Activated CD4-positive, alpha-beta T cell treated with anti-CD3 and anti-CD28 coated beads for 36 hours (primary cell): ENCODE measurements at places on chromosomes 11 and 22.

GRCh38 chr22:22786301-22787115 lies 101.1 kb upstream of the IGLL5 start:
- H3K4me3 ChIP-seq, result no peak overlapping the region
- no peaks in the 10 kb centered on the region for H3K36me3 ChIP-seq
- DNase-seq, result no peak
- no peak overlapping the region for H3K27ac ChIP-seq
- H3K27me3 ChIP-seq, result no peaks in the 10 kb centered on the region

DNA sequence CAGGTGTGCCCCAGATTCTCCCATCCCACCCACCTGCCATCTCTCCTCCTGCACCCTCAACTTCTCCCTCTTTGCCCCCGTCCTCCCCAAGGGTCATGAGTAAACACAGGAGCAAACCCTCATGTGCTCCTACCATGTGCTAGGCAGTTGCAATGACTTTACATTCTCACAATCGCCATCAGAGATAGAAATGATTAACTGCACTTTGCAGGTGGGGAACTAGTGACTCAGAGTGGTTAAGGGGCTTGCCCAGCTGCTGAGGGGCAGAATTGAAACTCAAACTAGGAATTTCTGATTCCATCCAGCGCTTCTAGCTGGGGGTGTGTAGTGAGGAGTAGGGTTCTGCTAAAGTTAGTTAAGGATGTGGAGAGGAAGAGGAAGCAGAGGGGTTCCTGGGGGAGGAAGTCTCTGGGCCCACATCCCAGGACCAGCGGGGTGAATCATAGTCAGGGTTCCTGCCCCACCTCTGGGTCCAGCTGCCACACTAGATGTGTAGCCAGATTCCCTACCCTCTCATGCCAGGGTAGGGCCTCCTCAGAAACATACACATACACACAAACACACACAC lies 16.0 kb upstream of the PRG2 start:
- peak overlapping the region; percentile 18 for H3K4me3 ChIP-seq
- peak; percentile 71 for DNase-seq
- peaks cover 68% of the 10 kb centered on the region for H3K36me3 ChIP-seq
- peak overlapping the region; percentile 77 for H3K27ac ChIP-seq
- H3K4me1 ChIP-seq, result peaks cover 62% of the 10 kb centered on the region

DNA sequence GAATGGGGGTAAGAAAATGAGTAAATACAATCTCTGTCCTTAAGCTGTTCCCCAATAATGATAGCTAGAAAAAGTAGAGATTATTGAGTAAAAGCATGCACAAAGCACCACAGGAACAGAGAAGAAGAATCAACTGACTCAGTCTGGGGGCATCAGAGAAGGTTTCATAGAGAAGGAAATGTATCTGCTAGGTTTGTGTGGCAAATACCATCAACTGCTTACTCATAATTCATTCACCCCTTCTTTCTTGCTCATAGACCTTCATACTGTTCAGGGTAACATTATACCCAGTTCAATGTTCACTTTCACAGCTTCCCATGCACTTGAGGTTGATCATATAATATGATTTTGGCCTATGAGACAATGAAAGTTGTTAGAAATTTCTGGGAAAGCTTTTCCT lies 85.2 kb upstream of the SCUBE2 start:
- no peak overlapping the region for H3K4me3 ChIP-seq
- H3K36me3 ChIP-seq, result peaks cover 50% of the 10 kb centered on the region
- H3K27me3 ChIP-seq, result no peaks in the 10 kb centered on the region

DNA sequence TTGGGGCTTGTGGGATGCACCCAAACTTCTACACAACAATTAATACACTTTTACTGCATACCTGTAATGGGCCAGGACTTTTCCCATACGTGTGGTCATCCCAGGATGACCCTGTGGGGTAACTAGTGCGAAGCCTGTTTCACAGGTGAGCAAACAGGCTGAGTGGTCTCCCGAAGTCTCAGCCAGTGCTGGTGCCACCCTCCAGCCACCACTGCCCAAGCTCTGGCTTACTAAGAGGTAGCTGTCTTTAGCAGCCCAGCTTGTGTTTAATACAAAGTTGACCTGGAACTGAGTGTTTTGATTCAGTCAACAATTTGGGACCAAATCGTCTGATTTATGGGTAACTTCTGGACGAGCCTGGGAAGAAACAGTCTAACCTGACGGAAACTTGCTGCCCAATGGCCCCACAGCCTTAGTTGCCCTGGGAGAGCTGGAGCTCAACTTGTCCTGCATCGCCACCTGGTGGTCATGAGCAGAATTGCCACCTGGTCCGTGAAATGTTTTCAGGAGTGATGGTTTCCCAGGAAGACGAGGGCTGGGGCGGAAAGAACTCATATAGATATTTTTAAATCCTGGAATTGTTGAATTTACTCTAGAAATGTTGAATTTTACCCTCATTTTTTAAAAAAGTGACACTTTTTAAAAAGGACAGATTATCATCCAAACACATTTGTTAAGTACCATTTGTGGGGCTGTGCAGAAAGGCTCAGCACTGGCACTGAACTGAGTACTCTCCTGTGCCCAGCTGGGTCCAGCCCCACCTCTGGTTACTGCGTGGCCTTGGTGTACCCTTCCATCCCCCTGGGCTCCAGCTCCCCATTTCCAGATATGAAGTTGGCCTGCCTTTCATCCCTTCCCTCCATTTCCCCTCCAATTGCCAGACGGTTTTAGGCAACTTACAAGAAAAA lies 95.5 kb upstream of the PARVA start:
- H3K4me1 ChIP-seq, result peaks cover 18% of the 10 kb centered on the region
- no peaks in the 10 kb centered on the region for H3K36me3 ChIP-seq
- peak; percentile 89 for DNase-seq
- no peak overlapping the region for H3K4me3 ChIP-seq

DNA sequence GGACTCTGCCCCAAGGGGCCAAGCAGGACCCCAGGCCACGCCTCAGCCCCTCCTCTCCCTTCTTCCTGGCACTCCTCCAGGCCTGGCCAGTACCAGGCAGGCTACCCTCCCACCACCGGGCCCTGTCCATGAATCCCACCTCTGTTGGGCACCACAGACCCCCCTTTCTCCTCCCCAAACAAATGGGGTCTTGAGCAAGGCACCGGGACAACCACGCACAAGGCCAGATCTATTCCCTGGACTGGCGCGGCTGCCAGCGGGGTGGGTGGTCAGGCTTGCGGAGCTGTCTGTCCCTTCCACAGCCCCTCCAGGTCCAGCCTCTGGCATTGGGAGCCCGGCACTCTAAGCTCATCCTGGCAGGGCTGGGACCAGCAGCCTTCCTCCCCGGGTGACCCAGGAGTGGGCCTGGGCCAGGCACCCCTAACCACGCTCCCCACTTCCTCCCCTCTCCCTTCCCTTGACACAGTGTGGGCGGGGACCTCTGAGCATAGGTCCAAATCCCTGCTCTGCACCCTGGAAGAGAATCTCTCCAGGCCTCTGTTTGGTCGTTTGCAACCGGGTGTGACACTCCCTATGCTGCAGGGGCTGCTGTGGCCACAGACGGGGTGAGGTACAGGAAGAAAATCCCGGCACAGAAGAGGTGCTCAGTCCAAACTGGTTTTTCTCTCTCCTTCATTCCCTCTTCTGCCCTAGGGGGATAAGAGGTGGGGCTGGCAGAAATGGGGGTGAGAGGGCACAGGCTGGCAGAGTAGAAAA lies 14.6 kb downstream of the ELFN2 start:
- peaks cover 17% of the 10 kb centered on the region for H3K4me1 ChIP-seq
- peaks cover 15% of the 10 kb centered on the region for H3K27me3 ChIP-seq
- H3K36me3 ChIP-seq, result no peaks in the 10 kb centered on the region
- H3K4me3 ChIP-seq, result no peak overlapping the region
